Iris pigment epithelial cell (primary cell): ENCODE measurements at places on chromosomes 2 and 18.
A peak's percentile ranks its signal among the peaks of the same experiment; 100 is the strongest.

DNA sequence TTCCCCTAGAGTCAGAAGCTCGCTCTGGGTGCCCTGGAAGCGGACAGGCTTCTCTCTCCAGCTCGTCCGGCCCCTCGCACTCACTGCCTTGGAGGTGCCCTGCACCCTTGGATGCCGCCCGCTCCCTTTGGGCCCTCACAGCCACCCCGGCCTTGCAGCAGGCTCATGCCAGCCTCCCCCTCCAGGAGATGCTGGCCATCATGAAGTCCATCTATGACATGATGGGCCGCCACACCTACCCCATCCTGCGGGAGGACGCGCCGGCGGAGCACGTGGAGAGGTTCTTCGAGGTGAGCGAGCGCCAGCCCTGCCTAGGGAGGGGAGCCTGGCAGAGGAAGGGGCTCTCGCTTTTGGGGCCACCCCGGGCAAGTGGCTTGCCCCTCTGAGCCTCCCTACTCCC lies 20.3 kb upstream of the FAHD2A start:
- DNase-seq: no peak

- DNase-seq: no peak
These were observed 550.3 kb upstream of the HS6ST1 start for GRCh38 chr2:128868686-128869551.

DNA sequence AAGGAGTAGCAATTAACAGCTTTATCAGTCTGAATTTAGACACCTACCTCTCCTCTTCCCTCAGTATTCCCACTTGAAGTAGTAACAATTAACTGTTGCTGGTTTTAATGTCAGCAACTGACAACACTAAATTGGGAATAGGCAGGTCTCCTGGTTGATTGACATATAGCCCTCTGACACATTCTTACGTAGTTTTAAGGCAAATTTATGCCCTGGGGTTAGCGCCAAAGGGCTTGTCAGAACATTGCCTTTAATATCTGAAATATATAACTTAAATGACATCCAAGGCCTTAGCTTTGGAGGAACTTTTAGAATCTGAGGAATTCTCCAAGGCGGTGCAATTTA lies 7.4 kb downstream of the ASXL3 start:
- DNase-seq: no peak

DNA sequence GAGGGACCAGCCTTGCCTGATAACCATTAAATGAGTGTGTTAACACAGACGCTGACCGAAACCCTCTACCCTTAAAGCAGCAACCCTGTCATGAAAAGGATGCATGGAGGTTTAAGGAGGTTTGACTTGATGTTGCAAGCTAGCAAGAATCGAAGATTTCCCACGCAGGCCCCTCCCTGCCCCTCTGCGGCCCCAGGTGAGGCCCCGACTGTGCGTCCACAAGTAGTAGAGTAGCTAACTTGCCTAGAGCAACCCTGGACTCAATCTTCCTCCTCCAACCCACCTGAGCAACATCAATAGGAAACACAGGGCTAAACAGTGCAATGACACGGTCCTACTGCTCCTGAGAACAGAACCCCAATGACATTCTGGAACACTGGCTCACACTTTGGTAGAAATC lies 150.1 kb downstream of the COL4A4 start:
- DNase-seq: no peak

GRCh38 chr2:153986488-153987229 lies 114.9 kb downstream of the GALNT13 start:
- DNase-seq: no peak

- DNase-seq: peak; percentile 73
These were observed 21.4 kb downstream of the KIF3C start for GRCh38 chr2:25960920-25961319.

- DNase-seq: no peak
These were observed 147.0 kb upstream of the ALPP start for GRCh38 chr2:232231554-232231953.

DNA sequence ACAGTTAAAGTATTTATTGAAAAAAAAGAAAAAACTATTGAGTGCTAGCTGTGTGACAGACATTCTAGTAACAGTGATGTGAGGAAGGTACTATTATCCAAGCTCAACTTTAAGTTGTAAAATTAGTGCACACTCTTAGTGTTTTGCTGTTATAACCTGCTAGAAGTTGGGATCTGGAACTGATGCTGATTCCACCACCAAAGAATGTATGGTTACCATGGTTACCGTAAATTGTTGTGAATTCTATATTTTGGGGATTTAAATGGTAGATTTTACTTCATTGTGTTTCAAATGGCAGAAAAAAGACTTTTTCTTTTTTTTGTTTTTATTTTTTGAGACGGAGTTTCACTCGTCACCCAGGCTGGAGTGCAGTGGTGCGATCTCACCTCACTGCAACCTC lies 5.3 kb downstream of the AGFG1 start:
- DNase-seq: peak; percentile 39

- DNase-seq: no peak
These were observed 22.7 kb downstream of the RUFY4 start for GRCh38 chr2:218091746-218092145.

GRCh38 chr2:173427887-173428668 lies 73.4 kb downstream of the CDCA7 start:
- peak; percentile 58 for DNase-seq

DNA sequence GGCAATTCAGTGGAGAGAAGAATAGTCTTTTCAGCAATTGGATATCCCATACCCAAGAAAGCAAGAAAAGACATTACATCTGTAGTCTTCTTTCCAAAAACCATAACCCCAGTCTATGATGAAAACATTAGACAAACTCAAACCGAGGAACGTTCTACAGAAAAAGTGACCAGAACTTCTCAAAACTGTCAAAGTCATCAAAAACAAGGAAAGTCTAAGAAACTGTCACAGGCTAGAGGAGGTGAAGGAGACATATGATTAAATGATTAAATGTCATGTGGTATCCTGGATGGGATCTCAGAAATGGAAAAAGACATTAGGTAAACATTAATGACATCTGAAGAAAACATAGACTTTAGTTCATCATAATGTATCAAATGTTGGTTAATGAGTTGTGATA lies 4.9 kb upstream of the USP40 start:
- no peak for DNase-seq

GRCh38 chr18:24534737-24535136 lies 74.3 kb downstream of the HRH4 start:
- DNase-seq: no peak

- DNase-seq: no peak
These were observed 34.3 kb downstream of the GPC1 start for GRCh38 chr2:240469740-240470139.

- peak; percentile 26 for DNase-seq
These were observed 1467.4 kb upstream of the NXPH2 start for GRCh38 chr2:140247451-140248195.

GRCh38 chr2:3248754-3249475 lies 128.7 kb downstream of the EIPR1 start:
- no peak for DNase-seq

- DNase-seq: no peak
These were observed 96.3 kb downstream of the BCL2L11 start for GRCh38 chr2:111216811-111217652.

DNA sequence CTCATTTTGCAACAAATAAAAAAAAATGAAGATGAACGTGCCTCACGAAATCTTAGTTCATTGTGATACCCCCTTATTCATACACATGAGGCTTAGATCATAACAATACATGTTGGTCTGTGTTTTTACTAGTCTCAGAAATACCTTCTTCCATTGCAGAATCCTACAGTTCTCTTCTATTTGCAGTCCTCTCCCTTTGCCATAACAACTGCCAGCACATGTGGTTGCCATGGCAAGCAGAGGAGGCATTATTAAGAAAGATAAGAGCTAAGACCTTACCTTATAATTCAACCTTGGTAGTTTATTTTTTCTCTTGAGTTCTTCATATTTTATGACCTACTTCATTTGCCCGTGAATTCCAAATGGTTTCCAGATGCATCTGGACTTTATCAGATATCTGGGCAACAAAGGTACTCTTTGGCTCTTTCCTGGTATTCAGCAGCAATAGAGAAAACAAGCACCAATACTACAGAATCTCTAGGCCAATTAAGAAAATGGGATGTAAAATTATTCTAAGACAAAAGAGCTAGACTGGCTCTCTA lies 524.0 kb downstream of the CMPK2 start:
- no peak for DNase-seq

DNA sequence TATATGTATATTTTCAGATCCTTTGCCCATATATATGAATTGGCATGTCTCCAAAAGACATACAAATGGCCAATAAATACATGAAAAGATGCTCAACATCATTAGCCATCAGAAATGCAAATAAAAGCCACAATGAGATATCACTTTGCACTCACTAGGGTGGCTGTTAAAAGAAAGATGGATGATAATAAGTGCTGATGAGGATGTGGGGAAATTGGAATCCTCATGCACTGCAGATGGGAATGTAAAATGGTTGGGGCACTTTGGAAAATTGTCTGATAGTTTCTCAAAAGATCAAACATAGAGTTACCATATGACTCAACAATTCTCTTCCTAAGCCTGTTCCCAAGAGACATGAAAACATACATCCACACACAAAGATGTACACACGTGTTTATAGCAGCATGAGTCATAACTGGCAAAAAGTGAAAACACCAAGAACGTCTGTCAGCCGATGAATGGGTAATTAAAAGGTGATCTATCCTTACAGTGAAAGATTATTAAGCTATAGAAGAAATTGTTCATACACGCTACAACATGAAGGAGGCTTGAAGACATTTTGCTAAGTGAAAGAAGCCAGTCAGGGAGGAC lies 19.7 kb downstream of the NGEF start:
- DNase-seq: no peak

- peak; percentile 17 for DNase-seq
These were observed 31.5 kb downstream of the ACVR1C start for GRCh38 chr2:157596992-157597681.

DNA sequence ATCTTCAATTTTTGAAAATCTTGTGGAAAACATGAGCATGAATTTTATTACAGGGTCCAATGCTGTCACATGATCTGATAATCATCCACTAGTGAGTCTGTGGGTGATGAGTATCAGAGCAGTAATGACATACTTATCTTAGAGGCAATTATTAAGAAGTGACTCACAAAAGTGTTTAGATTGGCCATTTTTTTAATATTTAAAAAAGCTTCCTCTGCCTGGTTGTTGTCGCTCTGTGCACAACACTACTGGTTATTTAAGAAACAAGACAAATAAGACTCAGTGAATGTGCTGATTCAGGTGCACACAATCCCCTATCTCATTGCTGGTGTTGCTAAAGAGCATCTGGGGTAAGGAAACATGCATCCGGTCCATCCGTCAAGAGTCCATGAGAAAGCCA lies 665.8 kb upstream of the ZEB2 start:
- DNase-seq: peak; percentile 73

GRCh38 chr2:133716166-133716565 lies 147.9 kb upstream of the NCKAP5 start:
- no peak for DNase-seq

- DNase-seq: no peak
These were observed 177.0 kb downstream of the LDLRAD4 start for GRCh38 chr18:13395577-13395976.

GRCh38 chr18:49548229-49548636 lies 13.6 kb upstream of the LIPG start:
- peak; percentile 94 for DNase-seq

DNA sequence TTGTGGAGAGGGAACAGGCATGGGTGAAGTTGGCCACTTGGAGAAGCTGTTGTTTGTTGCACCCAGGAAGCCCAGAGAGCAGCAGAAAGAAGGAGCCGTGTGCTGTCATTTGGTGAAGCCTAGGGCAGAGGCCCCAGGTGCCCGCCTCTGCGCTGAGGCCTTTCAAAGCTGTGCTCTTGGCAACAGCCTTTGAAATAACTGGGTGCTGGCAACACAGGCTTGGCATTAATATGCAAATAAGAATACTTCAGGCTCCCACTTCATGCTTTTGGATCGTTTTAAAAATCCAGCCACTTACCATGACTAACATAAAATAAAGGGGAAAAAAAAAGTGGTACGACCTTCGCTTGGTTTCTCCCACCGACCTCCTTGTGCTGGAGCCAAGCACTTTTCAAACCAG lies 41.1 kb downstream of the DHRS9 start:
- no peak for DNase-seq

DNA sequence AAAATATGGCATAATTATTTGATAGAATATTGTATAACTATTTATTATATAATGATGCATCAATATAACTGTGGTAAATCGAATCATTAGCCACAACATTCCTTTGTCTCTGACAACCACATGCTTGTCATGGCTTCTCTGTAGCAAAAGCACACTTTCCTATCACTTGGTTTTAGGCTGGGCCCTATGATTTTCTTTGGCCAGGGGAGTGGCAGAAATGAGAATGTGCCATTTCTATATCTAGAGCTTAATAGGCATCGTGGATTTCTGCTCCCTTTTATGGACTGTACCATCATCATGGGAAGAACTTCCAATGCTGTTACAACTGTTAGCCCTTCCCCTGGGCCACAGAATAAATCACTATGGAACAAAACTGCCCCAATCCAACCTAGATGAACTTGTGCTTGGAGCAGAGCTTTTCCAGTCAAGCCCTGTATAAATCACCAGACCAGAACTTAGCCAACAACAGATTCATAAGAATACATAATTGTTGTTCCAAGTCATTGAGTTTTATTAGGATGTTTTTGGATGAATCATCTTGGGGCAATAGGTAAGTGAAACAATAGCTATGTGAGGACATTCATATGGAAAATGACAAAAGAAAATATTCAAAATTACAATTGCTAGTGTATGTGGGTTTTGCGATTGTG lies 715.8 kb downstream of the ERBB4 start:
- DNase-seq: peak; percentile 17

GRCh38 chr2:197145471-197146056 lies 165.0 kb downstream of the ANKRD44 start:
- DNase-seq: no peak

DNA sequence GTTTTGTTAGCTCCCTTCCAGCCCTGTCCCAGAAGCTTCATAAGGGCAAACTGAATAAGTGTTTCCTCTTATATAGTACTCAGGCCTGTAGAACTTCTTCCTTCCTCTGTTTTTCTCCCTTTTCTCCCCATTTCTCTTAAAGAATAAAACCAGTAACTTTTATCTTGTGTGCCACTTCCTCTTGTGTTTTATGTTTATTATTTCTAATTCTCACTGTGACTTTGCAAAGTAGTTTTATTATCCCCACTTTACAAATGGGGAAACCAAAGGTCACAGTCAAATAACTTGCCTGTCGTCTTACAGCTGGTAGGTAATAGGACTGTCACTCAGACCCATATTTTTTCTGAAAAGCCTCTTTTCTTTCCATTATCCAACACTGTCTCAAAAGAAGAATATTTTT lies 42.4 kb downstream of the RBBP8 start:
- DNase-seq: no peak

DNA sequence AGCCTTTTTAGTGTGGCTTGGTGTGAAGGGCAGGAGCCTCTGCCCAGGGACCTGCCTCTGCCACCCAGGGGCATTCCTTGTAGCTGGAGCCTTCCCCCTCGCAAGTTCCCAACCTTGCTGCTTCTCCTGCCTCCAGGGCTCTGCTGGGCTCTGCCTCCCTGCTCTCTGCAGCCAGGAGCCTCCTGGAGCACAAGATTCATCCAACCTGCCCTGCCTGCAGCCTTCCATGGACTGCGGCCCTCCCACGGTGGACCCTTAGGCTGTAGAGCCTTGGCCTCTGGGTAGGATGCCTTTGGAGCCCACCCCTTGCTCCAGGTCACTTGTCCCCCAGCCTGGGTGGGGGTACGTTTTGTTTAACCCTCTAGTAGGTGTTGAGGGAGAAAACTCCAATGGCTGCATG lies 2.5 kb downstream of the SLC66A3 start:
- DNase-seq: no peak

- DNase-seq: peak; percentile 91
These were observed 2.2 kb downstream of the ST3GAL5 start for GRCh38 chr2:85886590-85886989.

GRCh38 chr2:186440506-186440905 lies 45.6 kb upstream of the ZC3H15 start:
- DNase-seq: no peak

GRCh38 chr2:232273903-232274643 lies 104.5 kb upstream of the ALPP start:
- DNase-seq: no peak
